ENCODE measurements at places on chromosomes 7 and 10. TPM values are rescaled to one million over a fixed set of nuclear protein-coding genes. Genes with fewer than 3 reads are reported as not detected.

The LARP4B gene
- total RNA-seq, result 47.5 TPM

The INMT gene
- total RNA-seq, result 26.2 TPM

The FAM25G gene
- not detected for total RNA-seq

The UCN3 gene
- total RNA-seq, result not detected

The PPP1R3C gene
- total RNA-seq, result 48.1 TPM

The TDRD1 gene
- total RNA-seq, result 0.73 TPM

The BHLHA15 gene
- not detected for total RNA-seq

The LIPM gene
- not detected for total RNA-seq

The ZNF365 gene
- total RNA-seq, result 1.8 TPM

DNA sequence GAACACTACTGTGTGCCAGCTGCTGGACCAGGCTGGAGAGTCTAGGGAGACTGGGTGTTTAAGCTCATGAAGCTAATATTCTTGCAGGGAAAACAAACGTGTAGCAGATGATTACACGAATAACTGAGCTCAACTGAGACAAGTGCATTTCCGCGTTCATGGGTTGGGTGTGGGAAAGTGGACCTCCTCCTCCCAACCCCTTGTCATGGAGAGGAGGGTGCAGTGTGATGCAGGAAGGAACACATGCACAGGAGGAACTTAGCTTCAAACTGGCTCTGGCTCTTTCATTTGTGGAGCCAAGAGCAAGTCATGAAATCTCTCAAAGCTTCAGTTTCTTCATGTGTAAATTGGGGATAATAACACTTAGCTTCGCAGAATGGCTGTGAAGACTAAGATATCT is 204.3 kb downstream of the ARHGAP12 start:
- no peak overlapping the region for H3K27ac ChIP-seq
- no peaks in the 10 kb centered on the region for H3K36me3 ChIP-seq

DNA sequence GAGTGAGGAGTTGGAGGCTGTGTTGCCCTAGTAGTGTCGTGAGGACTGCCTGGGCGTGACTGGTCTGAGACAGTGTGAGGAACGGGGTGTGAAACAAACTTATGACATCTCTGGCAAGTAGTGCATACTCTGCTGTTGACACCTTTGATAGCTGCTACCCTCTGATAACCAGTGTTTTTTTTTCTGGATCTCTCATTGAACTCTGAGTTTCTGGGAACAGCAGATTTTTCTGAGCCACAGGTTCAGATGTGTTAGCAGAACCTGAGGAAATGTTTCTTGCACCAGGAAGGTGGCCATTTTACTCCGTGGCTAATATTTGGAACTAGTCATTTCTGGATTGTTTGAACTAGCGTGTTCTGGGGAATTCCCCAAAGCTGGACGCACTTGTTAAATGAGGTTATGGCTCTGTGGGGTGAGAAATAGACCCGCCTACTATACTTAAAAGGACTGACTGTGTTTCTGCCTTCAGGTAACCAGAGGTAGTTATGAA is 52.9 kb downstream of the AUTS2 start:
- no peak for DNase-seq
- H3K36me3 ChIP-seq, result no peaks in the 10 kb centered on the region
- H3K4me3 ChIP-seq, result no peak overlapping the region
- H3K27me3 ChIP-seq, result no peaks in the 10 kb centered on the region
- peaks cover 12% of the 10 kb centered on the region for H3K4me1 ChIP-seq

DNA sequence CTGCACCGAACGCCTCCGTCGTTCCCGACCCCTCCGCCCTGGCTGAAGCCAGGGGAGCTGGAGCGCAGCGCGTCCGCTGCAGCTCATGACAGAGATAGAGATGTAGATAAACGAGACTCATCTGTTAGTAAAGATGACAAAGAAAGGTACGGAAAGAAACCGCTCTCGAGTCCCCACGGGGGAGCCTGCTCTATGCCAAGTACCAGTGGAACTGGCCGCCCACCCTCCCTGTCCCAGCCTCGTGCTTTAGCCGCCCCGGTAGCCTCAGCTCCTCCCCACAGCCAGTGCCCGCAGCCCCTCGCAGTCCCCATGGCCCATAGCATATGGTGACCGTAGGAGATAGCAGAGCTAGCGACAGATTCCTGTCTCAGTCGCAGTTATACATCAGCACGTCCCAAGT is 344.7 kb upstream of the GALNT17 start:
- no peaks in the 10 kb centered on the region for H3K4me1 ChIP-seq
- H3K27ac ChIP-seq, result no peak overlapping the region
- DNase-seq, result no peak
- no peaks in the 10 kb centered on the region for H3K27me3 ChIP-seq
- H3K36me3 ChIP-seq, result peaks cover 13% of the 10 kb centered on the region
- no peak overlapping the region for H3K4me3 ChIP-seq

DNA sequence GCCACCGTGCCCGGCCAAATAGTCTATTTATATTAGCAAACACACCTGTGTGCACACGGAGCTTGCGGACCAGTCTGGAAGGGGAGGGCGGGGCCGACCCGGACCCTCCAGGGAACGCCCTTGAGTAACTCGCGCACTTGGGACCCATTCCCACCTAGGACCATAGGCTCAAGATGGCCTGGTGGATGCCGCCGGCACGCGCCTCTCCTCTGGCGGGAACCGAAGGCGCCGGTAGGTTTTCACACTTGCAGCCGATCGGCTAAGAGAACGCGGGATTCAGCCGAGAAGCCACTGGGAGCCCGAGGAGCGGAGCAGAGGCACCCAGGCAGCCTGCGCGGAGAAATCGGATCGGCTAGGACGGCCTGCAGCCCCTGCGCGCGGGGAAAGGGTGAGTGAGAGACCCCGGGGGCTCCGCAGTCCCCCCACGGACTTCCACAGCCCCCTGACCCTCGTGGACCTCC is 18.9 kb downstream of the IFT22 start:
- H3K4me3 ChIP-seq, result no peak overlapping the region
- no peaks in the 10 kb centered on the region for H3K36me3 ChIP-seq
- H3K4me1 ChIP-seq, result no peaks in the 10 kb centered on the region

- H3K27ac ChIP-seq, result no peak overlapping the region
- no peak for DNase-seq
- H3K4me3 ChIP-seq, result no peak overlapping the region
- no peaks in the 10 kb centered on the region for H3K27me3 ChIP-seq
- H3K4me1 ChIP-seq, result no peaks in the 10 kb centered on the region
Measured at GRCh38 chr10:77667426-77668324, 30.1 kb upstream of the KCNMA1 start.

- H3K4me1 ChIP-seq, result no peaks in the 10 kb centered on the region
- no peaks in the 10 kb centered on the region for H3K27me3 ChIP-seq
- no peak overlapping the region for H3K27ac ChIP-seq
- H3K36me3 ChIP-seq, result no peaks in the 10 kb centered on the region
Measured at GRCh38 chr10:80538481-80539185, 931 bp downstream of the SH2D4B start.

- DNase-seq, result no peak
- H3K4me1 ChIP-seq, result no peaks in the 10 kb centered on the region
- H3K4me3 ChIP-seq, result no peak overlapping the region
- H3K36me3 ChIP-seq, result no peaks in the 10 kb centered on the region
- no peaks in the 10 kb centered on the region for H3K27me3 ChIP-seq
Measured at GRCh38 chr10:105188737-105189462, 547.8 kb downstream of the SORCS3 start.

GRCh38 chr7:31835471-31835870 is 148.5 kb downstream of the PPP1R17 start:
- no peaks in the 10 kb centered on the region for H3K4me1 ChIP-seq
- no peaks in the 10 kb centered on the region for H3K27me3 ChIP-seq
- no peak for DNase-seq
- H3K36me3 ChIP-seq, result no peaks in the 10 kb centered on the region
- H3K4me3 ChIP-seq, result no peak overlapping the region

DNA sequence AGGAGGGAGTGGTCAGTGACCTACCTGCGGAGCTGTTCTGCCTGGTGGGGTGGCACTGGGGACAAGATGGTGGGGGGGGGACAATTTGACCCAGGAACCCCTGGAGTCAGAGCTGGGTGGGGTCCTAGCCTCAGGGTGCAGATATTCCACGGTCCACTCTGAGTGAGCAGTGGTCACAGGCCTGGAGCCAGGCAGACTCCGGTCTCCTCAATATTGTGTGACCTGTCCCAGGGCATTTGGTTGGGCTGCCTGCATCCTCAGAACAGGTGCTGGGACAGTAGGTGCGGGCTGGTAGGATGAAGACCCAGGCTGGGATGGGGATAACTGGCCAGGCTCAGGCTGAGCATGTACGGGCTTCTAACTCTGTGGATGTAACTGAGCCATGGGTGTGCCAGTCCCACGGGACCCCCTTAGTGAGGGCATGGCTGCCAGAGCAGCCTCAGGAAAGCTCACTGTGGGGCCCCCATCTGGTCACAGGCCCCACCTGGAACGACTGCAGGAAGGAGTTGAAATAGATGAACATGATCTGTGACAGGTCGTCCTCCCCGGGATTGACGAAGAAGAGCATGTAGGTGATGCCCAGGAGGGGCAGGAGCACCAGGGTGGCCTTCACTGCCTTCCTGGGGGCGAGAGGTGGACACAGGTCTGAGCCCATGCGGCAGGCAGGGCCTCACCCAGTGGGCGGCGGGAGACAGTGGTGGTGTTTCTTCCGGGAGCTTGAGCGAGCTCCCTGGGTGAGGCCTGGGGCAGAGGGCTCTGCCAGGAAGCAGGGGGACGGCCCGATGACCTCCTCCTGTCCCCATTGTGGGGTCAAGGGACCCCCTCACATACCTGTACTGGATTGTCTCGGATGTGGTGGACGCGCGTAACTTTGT is 26.9 kb downstream of the CRHR2 start:
- no peak overlapping the region for H3K4me3 ChIP-seq
- no peak for DNase-seq
- no peaks in the 10 kb centered on the region for H3K36me3 ChIP-seq
- no peak overlapping the region for H3K27ac ChIP-seq
- H3K27me3 ChIP-seq, result no peaks in the 10 kb centered on the region

DNA sequence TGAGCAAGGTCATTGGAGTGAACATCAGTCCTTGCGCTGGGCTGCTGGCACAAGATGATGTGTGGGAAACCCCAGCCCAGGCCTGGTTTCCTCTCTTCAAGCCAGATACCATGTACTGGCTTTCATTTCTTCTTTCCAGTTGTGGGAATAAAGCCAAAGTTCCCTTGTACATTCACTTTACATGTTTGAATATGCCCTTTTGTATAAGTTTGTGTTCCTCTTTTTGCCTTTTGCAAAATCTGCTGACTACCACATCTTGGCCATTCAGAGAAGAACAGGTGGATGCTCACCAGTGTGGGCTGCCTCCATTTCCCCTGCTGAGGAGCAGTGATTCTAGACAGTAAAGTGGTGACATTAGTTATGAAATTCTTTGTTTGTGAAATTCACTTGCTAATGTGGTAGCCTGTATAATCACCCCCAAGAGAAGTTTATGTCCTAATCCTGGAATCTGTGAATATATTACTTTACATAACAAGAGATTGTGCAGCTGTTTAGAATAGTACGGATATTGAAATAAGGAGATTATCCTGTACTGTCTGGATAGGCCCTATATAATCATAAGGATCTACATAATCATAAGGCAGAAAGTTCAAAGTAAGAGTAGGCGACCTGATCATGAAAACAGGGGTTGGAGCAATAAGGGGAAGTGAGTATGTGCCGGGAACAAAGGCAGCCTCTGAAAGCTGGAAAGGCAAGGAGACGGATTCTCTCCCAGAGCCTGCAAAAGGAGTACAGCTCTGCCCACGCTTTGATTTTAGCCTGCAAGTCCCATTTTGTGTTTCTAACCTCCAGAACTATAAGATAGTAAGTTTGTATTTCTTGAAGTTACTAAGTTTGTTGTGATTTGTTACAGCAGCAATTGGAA is 18.8 kb upstream of the AOAH start:
- no peak for DNase-seq
- H3K36me3 ChIP-seq, result no peaks in the 10 kb centered on the region
- no peaks in the 10 kb centered on the region for H3K27me3 ChIP-seq
- no peak overlapping the region for H3K27ac ChIP-seq

DNA sequence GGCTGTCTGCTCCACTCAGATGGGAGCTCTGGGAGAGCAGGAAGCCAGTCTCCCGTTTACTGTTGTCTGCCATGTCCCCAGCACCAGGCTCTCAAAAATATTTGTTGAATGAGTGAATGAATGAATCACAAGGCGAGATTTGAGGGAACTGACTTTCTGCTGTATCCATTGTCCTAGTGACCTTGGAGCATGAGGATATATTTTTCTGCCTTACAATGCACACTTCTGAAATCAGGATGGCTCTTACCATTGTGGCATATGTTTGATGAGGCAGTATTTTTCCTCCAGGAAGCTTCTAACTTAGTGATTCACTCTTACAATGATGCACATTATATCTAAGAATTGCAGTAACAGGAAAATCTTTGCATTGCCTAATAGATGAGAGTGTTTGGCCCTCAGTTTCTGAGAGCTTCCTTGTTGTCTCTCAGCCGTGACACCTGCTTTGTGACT is 136.4 kb downstream of the RPS24 start:
- no peak overlapping the region for H3K27ac ChIP-seq
- no peaks in the 10 kb centered on the region for H3K27me3 ChIP-seq
- no peak overlapping the region for H3K4me3 ChIP-seq
- no peaks in the 10 kb centered on the region for H3K4me1 ChIP-seq

- peak overlapping the region; percentile 70 for H3K27ac ChIP-seq
- peak overlapping the region; percentile 86 for H3K4me3 ChIP-seq
- peaks cover 9% of the 10 kb centered on the region for H3K27me3 ChIP-seq
- no peaks in the 10 kb centered on the region for H3K4me1 ChIP-seq
Measured at GRCh38 chr10:15859509-15859905, 800 bp downstream of the MINDY3 start.

- H3K36me3 ChIP-seq, result no peaks in the 10 kb centered on the region
- no peaks in the 10 kb centered on the region for H3K4me1 ChIP-seq
- no peak overlapping the region for H3K4me3 ChIP-seq
- H3K27me3 ChIP-seq, result no peaks in the 10 kb centered on the region
- H3K27ac ChIP-seq, result no peak overlapping the region
Measured at GRCh38 chr10:95214369-95214768, 20.3 kb downstream of the ACSM6 start.

DNA sequence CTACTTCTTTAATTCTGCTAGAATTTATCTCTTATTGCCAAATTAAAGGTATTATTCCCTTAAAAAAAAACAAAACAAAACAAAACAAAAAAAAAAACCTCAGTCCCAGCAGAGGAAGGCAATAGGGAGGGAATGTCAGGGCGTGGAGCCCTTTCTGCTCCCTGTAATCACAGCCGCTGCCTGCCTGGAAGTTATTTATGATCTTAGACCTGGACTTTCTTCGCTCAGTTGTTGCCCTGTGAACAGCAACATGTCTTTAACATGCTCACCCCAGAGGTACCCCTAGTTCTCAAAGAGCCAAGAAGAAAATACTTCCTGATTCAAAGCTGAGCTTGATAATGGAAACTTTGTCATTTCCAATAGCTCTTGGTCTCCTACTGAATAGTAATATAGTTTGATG is 7.7 kb downstream of the FAM180A start:
- peaks cover 13% of the 10 kb centered on the region for H3K4me1 ChIP-seq
- no peak overlapping the region for H3K4me3 ChIP-seq
- H3K36me3 ChIP-seq, result no peaks in the 10 kb centered on the region
- no peaks in the 10 kb centered on the region for H3K27me3 ChIP-seq
- no peak overlapping the region for H3K27ac ChIP-seq
- no peak for DNase-seq

- H3K4me1 ChIP-seq, result no peaks in the 10 kb centered on the region
- DNase-seq, result no peak
- H3K4me3 ChIP-seq, result no peak overlapping the region
Measured at GRCh38 chr7:33614357-33615117, 290.8 kb upstream of the BMPER start.

- DNase-seq, result no peak
- H3K36me3 ChIP-seq, result no peaks in the 10 kb centered on the region
- H3K4me1 ChIP-seq, result no peaks in the 10 kb centered on the region
- no peak overlapping the region for H3K27ac ChIP-seq
- peaks cover 12% of the 10 kb centered on the region for H3K27me3 ChIP-seq
- no peak overlapping the region for H3K4me3 ChIP-seq
Measured at GRCh38 chr7:155581107-155581830, 34.9 kb upstream of the CNPY1 start.

Data from breast epithelium (tissue), 4 donors.